CD4-positive, alpha-beta T cell treated with Interleukin-4 for 1 hour (primary cell): ENCODE measurements at places on chromosomes 2 and 18.
A peak's percentile ranks its signal among the peaks of the same experiment; 100 is the strongest.

- peak; percentile 6 for DNase-seq
Observed at GRCh38 chr2:20382965-20383810, 32.5 kb upstream of the PUM2 start.

DNA sequence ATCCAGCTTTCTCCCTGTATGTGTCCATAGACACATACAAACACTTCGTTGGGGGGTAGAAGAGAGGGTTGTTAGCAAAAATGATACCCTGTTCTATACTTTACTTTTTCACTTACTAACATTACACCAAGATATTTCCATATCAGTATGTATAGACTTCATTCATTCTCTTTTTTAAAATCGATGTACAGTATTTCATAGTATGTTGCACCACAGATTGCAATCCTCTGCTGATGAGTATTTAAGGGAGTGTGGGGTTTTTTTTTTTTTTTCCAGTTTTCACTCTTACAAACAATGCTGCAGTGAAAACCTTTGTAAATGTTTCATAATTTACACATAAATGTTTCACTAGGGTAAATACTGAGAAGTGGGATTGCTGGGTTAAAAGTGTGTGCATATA is 402.3 kb downstream of the LRATD1 start:
- DNase-seq: no peak

- DNase-seq: no peak
Observed at GRCh38 chr18:27762054-27762453, 414.9 kb downstream of the CDH2 start.

GRCh38 chr2:227862227-227862740 is 9.1 kb upstream of the DAW1 start:
- peak; percentile 52 for DNase-seq

DNA sequence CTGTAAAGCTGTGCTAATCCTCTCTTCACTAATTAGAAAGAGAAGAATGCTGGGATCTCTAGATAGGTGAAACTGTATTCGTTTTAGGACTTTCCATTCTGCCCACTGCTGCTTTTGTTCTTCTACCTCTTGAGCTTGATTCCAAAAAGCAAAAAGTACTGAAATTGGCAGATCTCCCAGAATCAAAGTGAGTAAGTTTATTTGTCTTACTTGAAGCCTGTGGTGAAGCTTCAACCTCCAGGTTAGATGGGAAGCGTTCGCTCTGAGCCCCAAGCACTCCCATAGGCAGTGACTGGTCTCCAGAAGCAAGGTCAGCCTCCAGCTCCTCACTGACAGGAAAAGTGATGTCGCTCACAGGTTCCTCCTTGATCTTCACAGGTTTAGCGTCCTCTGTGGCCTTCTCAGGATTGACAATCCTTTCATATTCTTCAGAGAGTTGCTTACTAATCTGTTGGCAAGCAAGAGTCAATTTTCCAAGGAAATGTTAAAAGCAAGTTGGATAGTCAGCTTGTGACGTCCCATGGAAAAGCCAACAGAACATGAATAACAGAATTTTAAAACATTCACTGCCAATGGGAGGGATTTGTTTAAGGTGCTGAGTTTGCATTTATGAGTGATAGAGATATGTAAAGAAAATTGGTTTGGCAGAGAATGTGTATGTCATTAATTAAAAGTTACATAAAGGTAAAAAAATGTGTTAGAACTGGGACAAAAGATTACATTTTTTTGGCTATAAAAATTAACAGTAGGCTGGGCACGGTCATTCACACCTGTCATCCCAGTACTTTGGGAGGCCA is 8.1 kb downstream of the SUPT7L start:
- no peak for DNase-seq

DNA sequence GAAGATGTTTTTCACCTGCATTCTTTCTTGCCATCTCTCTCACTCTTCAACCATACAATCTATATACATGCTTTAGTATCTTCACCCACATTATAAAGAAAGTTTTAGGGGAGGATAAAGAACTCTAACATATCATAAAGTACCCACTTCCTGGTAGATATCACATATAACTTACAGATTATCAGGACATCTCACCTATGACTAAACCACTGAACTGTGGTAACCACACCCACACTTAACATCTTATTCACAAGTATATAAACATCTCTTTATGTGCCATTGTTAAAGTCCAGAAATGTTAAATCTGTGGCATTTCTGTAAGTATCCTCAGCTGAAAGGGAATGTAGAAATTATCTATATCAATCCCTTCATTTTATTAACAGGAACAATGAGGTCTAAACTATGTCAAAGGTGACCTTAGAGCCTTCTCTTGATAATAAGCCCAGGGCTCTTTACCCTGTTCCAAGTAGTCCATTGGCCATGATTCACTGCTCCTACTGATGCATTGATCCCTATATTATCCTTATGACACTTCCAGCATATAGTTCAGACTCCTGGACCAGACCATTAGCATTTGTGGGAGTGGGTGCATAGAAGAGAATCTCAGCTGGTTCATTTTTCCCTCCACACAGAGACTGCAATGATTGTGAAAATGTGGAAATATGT is 182.4 kb downstream of the SUCLG1 start:
- DNase-seq: no peak

DNA sequence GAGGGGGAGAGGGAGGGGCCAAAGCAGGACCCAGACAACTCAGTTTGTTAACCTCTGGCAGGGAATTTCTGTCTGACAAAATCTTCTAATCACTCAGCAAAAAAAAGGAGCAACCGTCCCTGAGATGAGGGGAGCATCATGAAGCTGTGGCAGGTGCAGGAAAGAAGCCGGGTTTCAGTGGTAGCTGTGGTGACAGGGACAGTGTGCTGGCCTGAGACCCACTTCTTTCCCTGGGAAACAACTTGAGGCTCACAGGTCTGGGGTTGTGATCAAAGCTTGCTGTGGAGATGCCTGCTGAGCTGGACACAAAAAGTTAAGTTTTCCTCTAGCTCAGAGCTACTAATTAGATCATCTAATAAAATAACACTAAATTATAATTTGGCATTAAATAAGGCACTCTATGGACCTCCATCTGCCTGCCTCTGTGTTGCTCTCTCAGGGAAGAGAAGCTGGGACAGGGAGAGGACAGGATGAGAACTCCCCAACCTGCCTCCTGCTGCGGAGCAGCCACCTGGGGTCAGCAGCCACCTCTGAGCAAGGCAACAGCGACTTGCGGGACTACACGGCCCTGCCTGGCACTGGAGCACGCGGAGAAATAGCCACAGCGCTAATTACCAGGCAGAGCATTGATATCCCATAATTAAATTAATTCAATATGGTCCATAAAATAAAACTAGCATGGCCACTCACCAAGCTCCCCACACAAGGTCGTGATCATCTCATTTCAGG is 104.6 kb upstream of the TEX51 start:
- DNase-seq: no peak

GRCh38 chr18:24490539-24490938 is 30.1 kb downstream of the HRH4 start:
- DNase-seq: no peak

DNA sequence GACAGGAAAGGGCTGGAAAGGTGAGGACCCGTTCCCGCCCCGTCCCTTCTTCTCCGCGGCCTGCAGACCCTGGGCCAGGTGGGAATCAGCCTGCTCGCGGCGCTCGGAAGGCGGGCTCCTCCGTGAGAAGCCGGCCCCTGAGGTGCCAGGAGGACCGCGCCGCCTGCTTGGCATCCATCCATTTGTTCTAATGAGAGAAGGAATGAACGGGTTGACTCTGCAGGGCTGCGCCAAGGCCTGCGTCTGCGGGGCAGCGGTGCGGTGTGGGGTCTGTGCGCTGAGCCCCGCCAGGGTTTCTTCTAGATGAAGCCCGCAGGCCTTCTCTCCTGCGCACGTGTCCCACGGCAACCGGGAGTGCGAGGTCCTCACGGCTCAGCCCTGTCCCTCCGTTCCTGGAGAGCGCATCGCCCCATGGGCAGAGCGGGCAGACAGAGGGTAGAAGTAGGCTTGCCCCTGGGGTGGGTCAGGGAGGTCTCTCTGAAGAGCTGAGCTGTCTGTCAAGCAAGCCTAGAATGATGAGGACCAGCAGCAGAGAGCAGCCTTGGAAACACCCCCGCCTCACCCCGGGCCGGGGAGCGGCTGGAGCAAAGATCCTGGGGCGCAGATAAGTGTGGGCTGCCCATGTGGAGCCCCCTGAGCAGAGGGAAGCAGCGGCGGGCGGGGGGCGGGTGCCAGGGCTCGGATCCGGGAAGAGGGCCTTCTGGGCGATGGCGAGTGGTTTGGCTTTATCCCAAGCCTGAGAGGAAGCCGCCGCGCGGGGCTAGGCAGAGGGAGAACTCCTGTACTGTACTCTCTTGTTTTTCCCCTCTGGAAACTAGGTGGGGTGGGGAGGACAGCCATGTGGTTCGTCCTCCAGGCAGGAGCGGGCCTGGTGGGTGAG is 27.9 kb upstream of the HS6ST1 start:
- DNase-seq: no peak

DNA sequence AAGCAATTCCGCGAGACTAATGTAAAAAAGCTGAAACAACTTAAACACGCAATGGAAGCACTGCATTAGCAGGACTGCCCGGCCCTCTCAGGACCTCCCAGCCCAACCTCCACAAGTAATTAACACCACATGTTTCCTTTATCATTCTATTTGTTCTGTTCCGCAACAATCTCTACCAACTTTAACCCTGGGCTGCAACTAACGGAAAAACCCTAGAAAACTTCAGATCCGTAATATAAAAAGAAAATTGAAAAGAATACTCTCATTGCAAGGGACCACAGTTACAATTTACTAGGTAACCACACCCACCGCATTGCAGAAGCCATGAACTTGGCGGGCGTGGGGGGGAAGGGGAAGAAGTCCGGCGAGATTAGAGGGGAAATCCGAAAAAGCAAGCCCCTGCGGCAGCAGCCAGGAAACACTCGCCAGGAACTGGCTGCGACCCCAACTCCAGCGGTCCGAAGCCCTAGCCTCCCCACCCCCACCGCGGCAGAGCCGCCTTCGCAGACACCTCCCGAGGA is 1.2 kb downstream of the EPB41L3 start:
- DNase-seq: peak; percentile 34

DNA sequence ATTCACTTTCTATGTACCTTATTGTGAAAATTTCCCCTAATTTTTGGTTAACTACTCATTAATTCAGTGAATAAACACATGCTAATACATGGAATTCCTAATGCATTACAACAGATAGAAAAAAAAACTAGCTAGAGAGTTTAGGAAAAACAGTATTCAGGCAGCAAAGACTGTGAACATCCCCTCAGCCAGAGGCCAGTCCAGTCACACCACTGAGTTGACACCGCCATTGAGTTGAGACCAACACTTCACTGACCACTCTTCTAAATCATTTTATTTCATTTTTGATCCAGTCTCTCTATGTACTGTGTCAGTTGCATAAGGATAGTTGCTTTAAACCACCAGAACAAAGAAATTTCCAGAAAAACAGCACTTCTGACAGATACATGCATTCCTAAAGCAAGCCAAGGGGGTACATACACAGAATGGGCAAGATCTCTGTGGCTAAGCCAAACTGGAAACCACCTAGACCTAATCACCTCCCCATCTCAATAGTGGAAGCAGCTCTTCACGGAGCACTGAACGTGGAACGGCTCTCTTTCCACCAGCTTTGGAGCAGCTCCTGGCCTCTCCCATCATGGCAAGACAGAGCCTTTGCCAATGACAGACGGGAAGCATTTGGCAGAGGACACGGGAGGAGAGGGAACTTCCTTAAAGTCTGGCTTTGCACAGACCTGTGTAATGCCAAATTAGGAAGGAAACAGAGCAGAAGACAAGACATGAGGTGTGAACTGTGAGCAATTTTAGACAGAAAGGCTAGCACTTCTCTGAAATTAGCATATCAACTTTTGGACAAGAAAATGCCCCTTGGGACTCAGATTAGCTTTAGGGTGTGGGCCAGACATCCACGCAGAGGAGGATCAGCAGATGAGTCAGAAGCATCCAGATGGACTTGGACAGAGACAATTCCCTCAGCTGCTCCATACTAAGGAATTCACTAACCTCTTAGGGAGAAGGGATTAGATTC is 36.4 kb downstream of the CACNB4 start:
- DNase-seq: no peak

- no peak for DNase-seq
Observed at GRCh38 chr18:21439431-21439846, 161.1 kb downstream of the ESCO1 start.

DNA sequence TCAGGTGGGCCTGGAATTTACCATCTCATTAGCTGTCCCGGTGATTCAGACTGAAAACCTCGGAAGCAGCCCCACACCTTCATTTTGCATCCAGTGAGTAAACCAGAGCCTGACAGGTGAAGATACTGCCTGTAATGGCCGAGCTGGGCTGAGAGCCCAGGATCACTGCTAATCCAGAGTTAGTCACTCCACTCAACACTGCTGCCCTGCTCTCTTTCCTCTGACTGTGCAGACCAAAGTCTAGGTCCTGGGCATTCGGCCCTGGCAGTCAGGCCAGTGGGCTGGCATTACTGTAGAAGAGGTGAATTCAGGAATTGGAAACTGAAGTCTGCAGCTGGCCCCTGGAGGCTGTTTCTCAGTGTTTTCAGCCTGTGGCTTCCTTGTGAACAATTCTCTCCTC is 44.3 kb downstream of the TMEM17 start:
- no peak for DNase-seq

GRCh38 chr2:45439788-45440773 is 171.0 kb downstream of the SRBD1 start:
- no peak for DNase-seq

DNA sequence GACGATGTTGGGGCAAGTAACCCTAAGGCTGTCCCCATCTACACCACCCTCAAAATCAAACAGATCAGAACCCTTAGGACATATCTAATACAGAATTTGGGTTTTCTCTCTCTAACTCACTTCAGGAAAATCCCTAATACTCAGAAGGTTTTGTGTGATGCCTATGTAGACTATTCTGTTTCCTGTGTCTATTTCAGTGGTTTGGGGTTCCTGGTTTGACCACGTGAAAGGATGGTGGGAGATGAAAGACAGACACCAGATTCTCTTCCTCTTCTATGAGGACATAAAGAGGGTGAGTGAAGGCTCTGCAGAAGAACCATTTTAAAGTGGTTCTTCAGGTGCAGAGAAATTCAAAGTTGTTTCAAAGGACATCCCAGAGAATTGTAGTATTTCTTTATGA is 16.3 kb downstream of the SULT1C2 start:
- DNase-seq: no peak

GRCh38 chr18:70132999-70133398 is 72.5 kb downstream of the RTTN start:
- no peak for DNase-seq

DNA sequence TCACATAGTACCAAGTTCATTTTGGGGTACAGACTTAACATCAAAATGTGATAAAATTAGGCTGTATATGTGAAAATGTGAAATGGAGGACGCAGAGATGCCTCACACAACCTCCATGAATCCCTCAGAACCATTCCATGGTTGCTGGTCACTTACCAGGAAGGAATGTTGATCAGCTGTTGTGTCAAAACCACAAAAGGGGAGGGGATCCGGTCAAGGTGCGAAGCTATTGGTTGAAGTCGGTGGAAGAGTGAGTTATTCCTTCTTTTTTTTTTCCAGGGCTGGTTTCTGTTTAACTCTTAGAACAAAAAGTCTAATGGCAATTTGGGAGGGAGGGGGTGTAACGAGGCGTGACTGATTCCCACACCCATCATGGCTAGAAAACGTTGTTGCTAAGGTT is 32.3 kb upstream of the REG3A start:
- no peak for DNase-seq

GRCh38 chr2:239375278-239376061 is 25.4 kb downstream of the HDAC4 start:
- no peak for DNase-seq
